ENCODE measurements at places on chromosomes 5 and 9. TPM values are rescaled to one million over a fixed set of nuclear protein-coding genes. Genes with fewer than 3 reads are reported as not detected.

GRCh38 chr5:179316982-179317381, 28.3 kb downstream of the ADAMTS2 start:
- peaks cover 3% of the 10 kb centered on the region for H3K27me3 ChIP-seq
- no peaks in the 10 kb centered on the region for H3K36me3 ChIP-seq
- H3K4me1 ChIP-seq: no peaks in the 10 kb centered on the region
- no peak for DNase-seq

The PCDHA12 gene
- not detected for total RNA-seq

The MARCOL gene
- total RNA-seq: not detected

The TLX3 gene
- total RNA-seq: not detected

The GDNF gene
- not detected for total RNA-seq
